ENCODE measurements at places on chromosomes 1 and 21.
A peak's percentile ranks its signal among the peaks of the same experiment; 100 is the strongest.

- no peak for DNase-seq
These were observed 205.6 kb downstream of the ATG4C start for GRCh38 chr1:62989497-62989896.

DNA sequence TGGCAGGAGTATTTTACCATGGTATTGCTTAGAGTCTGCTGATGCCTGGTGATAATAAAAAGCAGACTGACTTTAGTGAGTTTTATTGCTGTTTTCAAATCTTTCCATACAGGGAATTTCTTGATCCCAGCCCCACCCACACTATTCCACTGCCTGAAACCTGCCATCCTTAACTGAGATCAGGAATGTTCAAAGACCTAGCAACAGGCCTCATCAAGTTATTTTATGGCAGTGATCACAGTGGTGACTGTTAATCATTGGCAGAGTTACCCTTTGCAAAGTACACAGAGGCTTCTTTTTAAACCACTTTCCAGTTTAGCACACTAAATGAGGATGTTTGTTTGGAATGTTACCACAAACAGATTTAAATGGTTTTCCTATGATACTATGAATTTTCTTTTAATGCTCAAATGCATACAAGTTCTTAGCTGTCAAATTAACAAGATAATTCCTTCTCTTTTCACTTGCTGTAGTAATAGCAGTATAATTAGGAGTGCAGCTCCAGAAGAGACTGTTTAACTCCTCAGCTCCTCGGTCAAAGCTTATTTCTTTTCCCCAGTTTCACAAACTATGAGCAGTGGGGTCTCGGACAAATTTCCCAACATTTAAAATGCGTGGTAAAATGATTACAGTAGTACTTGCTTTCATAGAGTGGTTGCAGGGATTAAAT is 69.9 kb upstream of the USP25 start:
- peak; percentile 70 for DNase-seq

- DNase-seq: no peak
These were observed 386.1 kb downstream of the KCNH1 start for GRCh38 chr1:210747890-210748289.

DNA sequence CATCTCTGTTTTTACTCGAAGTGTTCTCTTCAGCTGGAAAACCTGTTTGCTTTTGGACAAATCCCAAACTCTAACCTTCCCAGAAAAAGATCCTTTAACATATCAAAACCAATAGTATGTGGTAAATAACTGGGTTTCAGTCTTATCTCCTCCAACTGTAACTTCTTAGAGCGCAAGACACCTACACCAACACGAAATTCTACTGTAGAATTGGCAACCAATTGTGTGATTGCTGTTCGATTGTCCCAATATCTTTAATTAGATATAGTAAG is 5.8 kb upstream of the MPZL1 start:
- DNase-seq: no peak

GRCh38 chr21:7916329-7917303 is 2604.8 kb upstream of the TPTE start:
- no peak for DNase-seq

DNA sequence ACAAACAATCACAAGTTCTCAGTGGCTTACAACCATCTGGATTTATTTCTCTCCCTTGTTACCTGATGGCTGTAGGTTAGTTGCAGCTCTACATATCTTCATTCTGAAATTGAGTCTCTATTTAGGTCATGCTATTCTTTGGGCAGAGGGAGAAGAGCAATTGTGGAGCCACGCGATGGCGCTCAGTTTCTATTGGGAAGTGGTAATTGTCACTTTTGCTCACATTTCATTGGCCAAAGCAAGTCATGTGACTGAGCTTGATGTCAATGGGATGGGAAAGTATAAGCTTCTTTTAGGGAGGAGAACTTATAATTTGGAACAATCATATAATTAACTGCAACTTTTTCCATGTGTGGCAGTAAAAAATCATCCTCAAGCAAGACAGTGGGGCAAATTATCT is 166.5 kb downstream of the LMO4 start:
- no peak for DNase-seq

- no peak for DNase-seq
These were observed 89.4 kb upstream of the IPO9 start for GRCh38 chr1:201739492-201740085.
